CD14-positive monocyte (primary cell): ENCODE measurements at places on chromosomes 4 and X.

DNA sequence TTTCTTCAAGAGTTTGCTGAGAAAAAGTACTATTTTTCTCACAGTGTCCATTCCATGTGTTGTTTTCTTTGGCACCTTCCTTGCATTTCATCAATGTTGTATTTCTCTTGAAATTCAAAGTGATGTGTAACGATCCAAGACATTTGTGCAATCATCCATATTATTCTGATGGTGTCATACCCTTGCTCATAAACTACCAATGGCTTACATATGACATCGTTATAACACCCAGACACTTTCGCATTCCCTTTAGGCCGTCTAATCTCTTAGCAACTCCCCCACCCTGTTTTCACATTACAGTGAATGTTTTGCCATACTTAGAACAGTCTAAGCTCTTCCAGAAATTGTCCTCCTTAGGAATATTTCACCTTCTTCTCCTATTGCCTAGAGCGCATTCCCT is 1779.0 kb downstream of the PCDH7 start:
- DNase-seq, result no peak

GRCh38 chr4:74830928-74831327 is 36.6 kb upstream of the BTC start:
- no peak for DNase-seq

GRCh38 chr4:146646593-146647325 is 8.1 kb downstream of the POU4F2 start:
- no peak for DNase-seq

GRCh38 chrX:16258882-16259281 is 91.6 kb downstream of the MAGEB17 start:
- no peak for DNase-seq

GRCh38 chr4:47065051-47065481 is 33.7 kb downstream of the GABRB1 start:
- DNase-seq, result no peak

- DNase-seq, result no peak
Measured at GRCh38 chrX:153643431-153644351, 3.3 kb upstream of the DUSP9 start.

DNA sequence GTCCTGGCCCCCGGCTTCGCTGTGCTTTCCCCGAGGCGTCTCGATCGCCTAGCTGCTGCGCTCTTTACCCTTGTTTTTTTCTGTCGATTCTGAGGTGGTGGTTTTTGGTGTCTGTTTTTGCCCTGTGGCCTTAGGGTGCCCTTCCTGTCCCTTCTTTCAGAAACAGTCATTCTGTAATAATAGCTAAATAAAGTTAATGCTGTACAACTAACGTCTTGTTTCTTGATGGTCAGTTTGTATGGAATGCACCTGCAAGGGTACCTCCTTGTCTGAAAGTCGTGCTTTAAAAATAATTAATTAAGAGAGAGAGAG is 686 bp downstream of the FIP1L1 start:
- DNase-seq, result no peak

DNA sequence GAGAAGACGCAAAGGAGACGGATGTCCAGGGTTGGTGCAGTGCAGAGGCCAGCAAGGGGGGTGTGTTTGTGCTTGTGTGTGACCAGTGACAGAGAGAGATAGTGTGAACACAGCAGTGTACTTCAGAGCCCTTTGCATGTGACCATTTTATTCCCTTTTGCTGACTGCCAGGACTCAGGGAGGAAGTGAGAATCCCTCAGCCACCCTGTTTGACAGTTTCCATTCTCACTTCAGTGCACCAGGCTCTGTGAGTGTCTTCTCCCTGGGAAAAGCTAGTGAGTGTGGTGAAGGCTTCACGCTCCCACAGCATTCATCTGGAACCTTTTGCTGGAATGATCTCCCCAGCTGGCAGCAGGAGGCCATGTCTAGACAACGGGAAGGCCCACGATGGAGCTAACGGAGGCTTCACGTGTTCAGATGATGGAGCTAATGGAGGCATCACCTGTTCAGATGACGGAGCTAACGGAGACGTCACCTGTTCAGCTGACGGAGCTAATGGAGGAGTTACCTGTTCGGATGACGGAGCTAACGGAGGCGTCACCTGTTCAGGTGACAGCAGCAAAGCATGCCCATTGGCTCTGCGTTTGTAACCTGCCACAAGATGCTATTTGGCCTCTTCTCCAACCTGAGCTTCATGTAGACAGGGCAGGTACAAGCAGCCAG is 195.4 kb downstream of the AFAP1 start:
- DNase-seq, result peak; percentile 64

- no peak for DNase-seq
Measured at GRCh38 chr4:147754037-147754445, 22.2 kb downstream of the ARHGAP10 start.

DNA sequence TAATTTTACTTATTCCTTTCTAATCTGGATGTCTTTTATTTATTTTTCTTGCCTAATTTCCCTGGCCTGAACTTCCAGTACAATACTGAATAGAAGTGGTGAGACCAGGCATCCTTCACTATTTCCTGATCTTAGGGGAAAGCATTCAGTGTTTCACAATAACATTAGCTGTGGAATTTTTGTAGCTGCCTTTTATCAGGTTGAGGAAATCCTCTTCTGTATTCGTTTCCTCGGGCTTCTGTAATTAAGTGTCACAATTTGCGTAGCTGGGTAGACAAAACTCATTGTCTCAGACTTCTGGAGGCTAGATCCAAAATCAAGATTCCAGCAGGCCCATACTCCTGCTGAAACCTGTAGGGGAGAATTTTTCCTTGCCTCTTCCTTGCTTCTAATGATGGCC is 598.4 kb upstream of the FTHL17 start:
- no peak for DNase-seq

DNA sequence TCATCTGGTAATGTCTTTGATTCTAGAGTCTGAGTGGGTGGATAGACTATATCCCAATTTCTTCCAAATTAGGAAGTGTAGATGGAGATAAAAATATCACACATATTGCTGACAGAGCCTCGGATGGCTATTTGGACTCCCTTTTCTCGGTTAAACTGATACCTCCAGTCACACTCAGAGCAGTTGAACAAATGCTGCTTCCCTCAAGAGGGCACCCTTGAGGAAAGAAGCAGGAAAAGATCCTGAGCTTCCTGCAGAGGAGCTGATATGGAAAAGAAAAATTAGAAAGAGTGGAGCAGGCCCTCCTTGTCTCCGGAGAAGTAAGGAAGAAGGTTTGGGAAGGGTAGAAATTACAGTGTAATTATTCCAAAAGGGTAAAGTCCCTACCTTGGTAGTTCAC is 96.2 kb upstream of the CCSER1 start:
- DNase-seq, result no peak

DNA sequence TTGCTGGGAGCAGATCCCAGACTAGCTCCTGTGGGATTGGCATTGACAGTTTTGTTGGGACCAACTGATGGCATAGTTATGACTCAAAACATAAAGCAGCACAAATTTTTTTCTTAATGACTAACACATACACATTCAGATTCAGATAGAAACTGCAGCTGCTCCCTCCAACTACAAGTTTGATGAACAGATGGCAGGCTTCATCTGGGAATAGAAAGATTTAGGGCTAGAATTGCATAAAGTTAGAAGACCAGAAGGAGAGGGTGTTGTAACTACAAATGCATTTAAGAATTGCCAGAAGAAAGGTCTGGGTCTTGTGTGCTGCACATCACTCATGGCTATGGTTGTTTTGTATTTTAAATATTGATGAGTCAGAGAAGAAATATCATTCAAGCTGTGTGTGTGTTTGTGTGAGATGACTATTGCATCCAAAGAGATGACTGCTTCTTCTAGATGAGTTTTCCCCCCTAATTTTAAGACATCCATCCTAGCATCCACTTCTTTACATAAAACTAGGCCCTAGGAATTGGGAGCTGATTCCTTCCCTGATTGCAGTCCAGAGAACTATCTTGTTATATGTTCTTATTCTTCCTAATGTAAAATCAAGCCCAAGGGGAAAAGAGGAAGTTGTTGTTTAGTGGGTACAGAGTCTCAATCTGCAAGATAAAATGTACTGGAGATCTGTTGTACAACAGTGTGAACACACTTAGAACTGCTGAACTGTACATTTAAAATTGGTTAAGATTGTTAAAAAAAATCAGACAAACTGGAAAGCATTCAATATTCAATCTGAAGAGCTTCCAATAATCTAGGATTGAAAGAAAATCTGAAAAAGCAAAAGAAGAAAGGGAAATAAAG is 175.1 kb downstream of the PARM1 start:
- no peak for DNase-seq

DNA sequence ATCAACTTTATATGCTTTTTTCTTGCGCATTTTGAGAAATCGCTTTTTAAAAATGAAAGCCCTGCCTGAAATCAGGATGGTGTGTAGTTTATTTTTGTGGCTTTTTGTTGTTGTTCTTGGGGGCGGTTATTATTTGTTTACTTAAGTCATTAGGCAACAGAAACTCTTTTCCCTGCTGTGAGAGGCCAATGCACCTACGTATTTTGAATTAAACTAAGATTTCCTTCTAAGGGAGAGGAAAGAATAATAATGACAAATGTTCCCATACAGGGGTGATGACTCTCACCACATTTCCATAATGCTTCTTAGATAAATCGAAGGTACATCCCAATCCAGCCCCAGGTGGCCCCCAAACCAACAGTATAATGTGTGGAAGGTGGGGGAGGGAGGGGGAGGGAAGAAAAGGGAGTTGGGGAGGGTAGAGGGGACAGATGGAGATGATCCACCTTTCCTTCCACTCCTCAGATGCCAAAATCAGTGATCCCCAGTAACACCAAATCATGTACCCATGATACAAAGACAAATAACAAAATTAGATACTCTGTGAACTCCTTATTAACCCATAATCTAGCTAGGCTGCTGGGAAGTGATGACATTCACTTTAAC is 39.6 kb downstream of the ZNF827 start:
- DNase-seq, result no peak

GRCh38 chr4:36771411-36772153 is 473.0 kb upstream of the NWD2 start:
- DNase-seq, result no peak

GRCh38 chrX:9785944-9786797 is at the start of gene SHROOM2:
TSS of gene SHROOM2 (plus strand) at chrX:9786429. CDS start at chrX:9786546, 117 bp downstream.
- DNase-seq, result no peak

DNA sequence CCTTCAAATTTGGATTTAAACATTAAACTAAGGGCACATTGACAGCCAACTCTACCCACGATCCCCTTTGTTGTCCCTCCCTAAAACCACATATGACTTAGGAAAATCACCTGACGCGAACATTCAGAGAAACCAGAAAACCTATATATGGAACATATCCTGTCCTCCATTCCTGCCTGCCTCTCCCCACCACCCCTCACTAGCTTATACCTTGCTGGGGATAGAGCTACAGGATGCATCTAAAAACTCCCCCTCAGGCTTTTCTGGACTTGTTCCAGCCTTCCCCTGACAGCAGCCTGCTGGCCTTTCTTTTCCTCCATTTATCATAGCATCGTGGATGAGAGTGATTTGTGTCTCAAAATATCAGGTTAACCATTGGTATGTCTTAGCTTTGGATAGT is 8.8 kb downstream of the STK26 start:
- no peak for DNase-seq

- no peak for DNase-seq
Measured at GRCh38 chrX:95836517-95836916, 848.1 kb upstream of the DIAPH2 start.
